HEK293T (cell line): ENCODE measurements at places on chromosomes 16 and 17.
A peak's percentile ranks its signal among the peaks of the same experiment; 100 is the strongest.

DNA sequence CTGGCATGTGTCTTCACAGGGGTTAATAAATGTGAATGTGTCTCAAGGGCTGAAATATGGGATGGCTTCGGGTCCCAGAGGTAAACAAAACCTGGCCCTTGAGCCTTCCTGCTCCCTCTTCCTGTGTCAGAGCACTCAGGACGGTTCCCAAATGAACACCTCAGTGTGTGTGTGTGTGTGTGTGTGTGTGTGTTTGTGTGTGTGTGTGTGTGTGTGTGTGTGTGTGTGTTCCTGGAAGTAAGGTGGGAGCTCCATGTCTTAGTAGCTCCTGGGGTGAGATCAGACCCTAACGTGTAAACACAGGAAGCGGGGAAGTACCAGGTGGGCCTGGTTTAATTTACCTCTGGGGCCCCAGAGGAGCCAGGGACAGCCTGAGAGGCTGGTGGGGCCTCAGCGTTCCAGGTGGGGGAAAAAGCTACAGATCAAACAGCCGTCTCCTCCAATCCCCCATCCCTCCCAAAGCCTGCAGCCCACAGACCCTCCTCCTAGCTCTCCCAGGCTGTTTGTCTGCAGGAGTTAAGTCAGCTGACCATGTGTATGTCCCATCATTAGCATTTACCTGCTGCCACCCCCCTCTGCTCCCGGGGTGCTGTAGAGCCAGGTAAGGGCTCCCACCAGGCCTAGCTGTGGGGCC, 6.1 kb downstream of the KIF19 start:
- no peak for DNase-seq

DNA sequence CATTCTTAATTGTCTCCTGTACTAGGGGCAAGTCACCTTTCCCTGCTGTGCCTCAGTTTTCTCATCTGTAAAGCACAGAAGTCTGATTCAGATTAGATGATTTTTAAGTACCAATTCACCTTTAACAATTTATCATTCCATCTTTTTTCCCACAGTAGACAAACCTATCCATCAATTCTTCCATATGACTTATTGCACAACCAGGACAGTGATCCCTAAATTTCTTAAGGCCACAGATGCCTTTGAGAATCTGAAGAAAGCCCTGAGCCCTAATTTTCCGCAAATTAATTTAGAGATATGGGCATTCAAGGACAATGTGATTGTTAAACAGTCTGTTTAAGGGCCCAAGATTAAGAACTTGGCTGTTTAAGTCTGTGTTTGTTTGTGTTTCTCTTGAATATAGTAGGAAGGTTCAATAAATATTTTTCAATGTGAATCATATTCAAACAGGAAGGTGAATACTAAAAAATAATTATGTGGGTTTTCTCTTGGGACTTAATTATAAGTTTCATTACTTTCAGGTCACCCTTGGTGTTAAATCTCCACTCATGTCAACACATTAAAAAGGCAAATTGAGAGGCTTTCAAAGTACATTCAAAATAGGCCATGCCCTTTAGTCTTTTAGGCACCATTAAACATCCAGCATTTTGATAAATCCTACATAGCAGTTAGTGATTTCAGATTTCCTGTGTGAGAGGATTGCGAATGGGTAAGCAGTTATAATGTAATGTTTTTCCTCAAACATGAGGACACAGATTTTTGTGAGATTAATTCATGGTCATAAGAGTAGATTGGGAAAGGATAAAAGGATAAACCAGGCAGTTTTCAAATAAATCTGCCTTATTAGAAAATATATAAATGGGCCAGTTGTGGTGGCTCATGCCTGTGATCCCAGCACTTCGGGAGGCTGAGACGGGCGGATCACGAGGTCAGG, 34.9 kb upstream of the MMD start:
- DNase-seq = no peak

DNA sequence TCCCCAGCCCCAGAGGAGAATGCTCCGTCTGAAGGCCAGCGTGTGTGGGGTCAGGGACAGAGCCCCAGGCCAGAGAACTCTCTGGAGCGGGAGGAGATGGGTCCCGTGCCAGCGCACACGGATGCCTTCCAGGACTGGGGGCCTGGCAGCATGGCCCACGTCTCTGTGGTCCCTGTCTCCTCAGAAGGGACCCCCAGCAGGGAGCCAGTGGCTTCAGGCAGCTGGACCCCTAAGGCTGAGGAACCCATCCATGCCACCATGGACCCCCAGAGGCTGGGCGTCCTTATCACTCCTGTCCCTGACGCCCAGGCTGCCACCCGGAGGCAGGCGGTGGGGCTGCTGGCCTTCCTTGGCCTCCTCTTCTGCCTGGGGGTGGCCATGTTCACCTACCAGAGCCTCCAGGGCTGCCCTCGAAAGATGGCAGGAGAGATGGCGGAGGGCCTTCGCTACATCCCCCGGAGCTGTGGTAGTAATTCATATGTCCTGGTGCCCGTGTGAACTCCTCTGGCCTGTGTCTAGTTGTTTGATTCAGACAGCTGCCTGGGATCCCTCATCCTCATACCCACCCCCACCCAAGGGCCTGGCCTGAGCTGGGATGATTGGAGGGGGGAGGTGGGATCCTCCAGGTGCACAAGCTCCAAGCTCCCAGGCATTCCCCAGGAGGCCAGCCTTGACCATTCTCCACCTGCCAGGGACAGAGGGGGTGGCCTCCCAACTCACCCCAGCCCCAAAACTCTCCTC, 10.4 kb downstream of the CX3CL1 start:
- no peak for DNase-seq

DNA sequence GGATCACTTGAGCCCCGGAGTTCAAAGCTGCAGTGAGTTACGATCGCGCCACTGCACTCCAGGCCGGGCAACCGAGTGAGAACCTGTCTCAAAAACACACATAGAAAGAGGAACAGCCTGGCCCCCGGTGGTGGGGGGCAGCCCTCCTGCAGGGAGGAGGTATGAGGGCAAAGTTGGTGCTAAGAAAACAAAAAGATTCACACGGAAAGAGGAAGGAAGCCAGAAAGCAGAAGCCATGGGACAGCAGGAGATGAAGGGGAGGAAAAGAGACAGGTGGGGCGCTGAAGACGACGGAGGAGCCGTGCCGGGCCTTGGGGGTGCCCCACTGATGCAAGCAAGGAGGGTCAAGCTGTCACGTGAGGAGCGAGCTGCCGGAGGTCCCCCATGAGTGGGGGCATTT, 8.2 kb upstream of the C16orf74 start:
- no peak for DNase-seq

GRCh38 chr16:89544113-89544512, 16.4 kb upstream of the RPL13 start:
- no peak for DNase-seq

DNA sequence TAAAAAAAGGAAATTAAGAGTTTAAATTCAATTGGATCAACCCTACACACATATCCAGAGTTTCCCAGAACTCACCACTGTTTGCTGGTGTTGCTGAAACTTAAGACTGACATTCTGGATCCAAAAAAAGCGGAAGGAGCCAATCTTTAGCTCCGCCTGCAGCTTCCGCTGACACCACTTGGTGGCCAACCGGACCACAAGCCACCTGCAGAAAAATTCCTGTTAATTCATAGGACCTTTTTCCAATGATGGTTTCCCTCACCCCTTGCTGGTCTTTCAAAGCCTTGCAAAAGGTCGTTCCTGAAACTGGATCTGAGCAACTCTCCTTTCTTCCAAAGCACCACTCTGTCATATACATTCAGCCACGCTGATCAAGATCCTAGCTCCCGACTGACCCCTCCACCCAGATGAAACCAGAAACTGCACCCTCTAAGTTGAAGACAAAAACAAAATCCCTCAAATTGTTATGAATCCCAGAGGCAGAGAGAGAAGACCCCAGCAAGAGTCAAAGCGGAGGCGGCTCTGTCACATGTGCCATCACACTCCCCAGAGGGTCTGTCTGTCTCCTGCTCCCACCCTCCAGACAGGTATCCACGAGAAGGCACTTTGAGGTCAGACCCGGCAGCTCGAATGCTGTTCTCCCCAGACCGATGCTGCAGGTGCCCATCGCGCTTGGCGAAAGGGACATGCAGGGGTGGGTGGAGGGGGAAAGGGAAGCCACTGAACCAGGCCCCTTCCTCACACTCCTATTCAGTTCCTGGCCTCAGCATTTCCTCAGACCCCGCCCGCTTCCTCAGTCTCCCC, 773 bp downstream of the BLTP2 start:
- DNase-seq = peak; percentile 52

GRCh38 chr16:85549766-85550421, 63.2 kb upstream of the GSE1 start:
- no peak for DNase-seq

- no peak for DNase-seq
These were observed 51.4 kb downstream of the USP22 start for GRCh38 chr17:20991276-20992037.

GRCh38 chr16:17334096-17334495, 136.7 kb downstream of the XYLT1 start:
- DNase-seq = no peak

GRCh38 chr16:26456074-26456473, 610.7 kb upstream of the C16orf82 start:
- no peak for DNase-seq

DNA sequence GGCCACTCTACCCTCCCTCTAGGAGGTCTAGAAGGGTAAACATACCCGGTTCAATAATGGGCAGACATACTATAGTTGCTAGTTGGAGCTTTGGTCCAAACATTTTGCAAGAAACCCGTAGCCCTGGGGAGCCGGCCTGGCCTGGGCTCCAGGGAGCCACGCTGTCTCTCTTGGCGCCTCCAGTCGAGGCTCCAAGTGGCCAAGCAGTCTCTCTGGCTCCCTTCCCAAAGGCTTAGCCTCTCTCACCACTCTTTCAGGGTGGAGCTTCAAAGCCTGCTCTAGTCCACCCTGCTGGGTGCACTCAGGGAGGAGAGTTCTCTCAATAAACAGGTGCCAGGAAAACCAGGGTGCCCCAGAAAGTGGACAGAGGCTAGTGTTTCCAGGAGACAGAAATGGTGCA, 32.2 kb downstream of the RCVRN start:
- DNase-seq = no peak

DNA sequence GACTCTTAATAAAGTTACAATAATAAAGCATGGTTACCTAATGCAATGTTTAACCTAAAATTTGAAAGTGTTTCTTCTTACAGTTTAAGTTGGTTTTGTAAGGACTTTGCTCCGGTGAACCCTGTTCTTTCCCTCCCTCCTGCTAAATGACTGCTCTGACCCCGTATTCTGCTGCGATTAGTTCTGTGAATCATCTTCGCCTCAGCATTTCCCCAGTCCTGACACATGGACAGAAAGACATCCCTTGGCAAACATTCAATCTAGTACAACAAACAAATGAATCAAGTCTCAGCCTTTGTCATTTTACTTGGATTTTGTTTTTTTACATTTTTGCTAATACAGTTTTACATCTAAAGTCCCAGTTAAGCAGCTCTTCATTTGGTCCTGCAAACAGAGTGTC, 15.4 kb downstream of the KCNJ2 start:
- no peak for DNase-seq

DNA sequence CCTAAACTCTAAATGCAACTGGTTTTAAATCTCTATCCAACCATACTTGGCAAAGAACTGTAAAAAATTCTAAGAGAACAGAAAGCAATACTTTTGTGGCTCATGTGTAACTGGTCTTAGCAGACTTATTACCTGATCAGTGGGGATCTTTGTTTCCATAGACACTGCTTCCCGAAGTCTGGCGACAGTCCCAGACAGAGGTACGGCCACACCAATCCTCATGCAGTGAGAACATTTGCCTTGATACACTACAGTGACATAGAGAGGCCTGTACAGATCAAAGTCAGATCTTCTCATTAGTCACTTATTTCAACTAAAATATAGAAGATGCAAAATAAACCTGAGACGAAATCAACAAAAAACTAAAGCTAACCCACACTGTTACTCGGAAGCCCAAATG, 43.9 kb downstream of the USP31 start:
- no peak for DNase-seq

DNA sequence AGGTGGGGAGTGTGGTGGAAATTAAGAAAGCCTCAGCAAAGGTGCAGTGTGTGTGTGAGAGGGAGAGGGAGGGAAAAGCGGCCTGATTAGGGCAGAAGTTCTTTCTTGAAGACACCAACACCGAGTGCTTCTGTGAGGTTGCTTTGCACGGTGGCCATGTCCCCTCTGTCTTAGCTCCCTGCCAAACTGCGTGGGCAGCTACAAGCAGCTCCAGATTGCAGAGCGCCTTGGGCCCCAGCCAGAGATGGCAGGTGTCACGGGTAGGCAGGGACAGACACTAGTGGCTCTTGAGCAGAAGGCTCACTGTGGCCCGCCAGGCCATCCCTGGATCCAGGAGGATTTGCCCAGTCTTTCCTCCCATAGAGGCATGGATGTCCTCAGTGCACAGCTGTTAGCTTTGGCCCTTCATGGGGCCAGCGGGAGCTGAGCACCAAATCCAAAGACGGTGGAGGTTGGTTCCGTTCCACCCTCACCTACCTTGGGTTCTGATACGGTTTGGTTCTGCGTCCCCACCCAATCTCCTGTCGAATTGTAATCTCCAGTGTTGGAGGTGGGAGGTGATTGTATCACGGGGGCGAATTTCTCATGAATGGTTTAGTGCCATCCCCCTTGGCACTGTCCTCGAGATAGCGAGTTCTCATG, 21.4 kb downstream of the KIAA0513 start:
- no peak for DNase-seq

DNA sequence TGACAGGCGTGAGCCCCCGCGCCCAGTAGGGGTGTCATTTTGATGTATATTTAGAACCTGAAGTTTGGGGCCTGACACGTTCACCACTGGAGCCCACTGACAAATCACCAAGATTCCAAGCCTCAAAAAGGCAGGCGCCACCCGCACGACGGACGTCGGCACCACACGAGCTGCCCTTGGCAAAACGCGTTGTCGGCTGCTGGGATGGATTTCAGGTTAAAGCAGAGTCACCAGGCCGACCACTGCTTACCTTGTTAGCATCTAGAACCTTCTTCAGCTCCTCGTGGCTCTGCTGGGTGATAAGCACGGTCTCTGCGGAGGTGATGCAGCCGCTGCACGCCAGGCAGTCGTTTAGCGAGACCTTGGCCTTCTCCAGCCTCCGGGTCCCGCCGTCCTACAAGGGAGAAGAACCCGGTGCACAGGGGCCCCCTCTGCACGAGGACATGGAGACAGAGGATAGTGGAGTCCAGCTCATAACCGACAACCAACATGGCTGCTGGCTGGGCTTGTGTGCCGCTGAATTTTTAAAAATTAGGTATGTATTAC, 3.8 kb downstream of the CIAO3 start:
- no peak for DNase-seq

GRCh38 chr16:2711370-2712062, 8.5 kb downstream of the PRSS27 start:
- no peak for DNase-seq

DNA sequence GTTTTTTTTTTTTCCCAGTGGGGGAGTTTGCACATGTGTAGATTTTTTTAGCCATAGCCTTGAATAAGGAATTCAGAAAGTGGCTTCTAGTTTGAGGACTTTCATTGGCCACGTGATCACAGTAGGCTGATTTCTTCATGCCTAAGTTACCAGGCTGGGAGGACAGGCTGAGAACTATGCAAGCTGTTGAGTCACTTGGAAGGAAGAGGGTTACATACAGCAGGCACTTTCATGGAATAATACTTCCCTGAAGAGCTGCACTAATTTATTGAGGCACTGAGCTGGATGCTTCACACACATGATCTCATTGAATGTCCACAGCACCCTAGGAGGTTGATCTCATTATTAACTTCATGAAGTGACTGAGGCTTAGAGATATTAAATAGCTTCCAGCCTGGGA, 22.8 kb downstream of the PRKCB start:
- no peak for DNase-seq

GRCh38 chr17:43015579-43015978, 6.6 kb downstream of the VAT1 start:
- DNase-seq = no peak
